ENCODE measurements at places on chromosomes 5 and 9.
A peak's percentile ranks its signal among the peaks of the same experiment; 100 is the strongest.

- no peak for DNase-seq
Measured at GRCh38 chr9:130329061-130329460, 63.5 kb downstream of the HMCN2 start.

- peak; percentile 1 for DNase-seq
Measured at GRCh38 chr9:1871626-1872419, 143.3 kb upstream of the SMARCA2 start.

DNA sequence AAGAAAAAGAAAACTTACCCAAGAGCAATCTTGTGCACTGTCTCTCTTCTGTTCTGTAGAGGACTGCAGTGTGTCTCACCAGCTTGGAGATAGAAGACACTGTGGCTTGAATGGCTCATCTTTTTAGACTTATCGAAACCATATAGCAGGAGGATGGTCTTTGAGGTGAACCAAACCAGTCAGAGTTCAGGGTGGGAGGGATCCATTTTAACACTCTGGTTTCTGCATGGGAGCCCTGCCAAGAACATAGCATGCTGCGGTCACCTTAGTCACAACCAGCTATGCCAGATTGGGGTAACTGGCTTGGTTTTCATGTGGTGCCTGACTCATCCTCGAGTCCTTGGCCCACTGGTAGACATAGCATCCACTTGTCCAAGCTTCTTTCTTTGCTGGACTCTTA, 135.1 kb downstream of the PAPPA start:
- DNase-seq = peak; percentile 91

DNA sequence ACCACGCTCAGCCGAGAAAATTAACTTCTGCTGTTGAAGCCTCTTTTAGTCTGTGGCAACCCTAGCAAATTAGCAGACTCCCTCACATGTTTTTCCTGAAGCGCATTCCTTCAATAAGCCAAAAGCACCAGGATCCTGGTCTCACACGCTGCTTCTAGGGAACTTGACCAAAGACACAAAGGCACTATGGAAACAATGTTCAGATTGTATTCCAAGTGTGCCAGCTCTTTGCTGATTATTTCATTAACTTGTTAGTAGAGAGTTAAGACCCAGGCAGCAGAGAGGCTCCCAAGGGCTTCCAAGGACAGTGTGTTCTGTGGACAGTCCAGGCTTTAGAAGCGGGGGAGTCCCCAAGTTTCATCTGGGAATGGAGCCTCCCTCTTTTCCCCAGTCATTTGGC, 94.4 kb upstream of the BASP1 start:
- DNase-seq = peak; percentile 61

DNA sequence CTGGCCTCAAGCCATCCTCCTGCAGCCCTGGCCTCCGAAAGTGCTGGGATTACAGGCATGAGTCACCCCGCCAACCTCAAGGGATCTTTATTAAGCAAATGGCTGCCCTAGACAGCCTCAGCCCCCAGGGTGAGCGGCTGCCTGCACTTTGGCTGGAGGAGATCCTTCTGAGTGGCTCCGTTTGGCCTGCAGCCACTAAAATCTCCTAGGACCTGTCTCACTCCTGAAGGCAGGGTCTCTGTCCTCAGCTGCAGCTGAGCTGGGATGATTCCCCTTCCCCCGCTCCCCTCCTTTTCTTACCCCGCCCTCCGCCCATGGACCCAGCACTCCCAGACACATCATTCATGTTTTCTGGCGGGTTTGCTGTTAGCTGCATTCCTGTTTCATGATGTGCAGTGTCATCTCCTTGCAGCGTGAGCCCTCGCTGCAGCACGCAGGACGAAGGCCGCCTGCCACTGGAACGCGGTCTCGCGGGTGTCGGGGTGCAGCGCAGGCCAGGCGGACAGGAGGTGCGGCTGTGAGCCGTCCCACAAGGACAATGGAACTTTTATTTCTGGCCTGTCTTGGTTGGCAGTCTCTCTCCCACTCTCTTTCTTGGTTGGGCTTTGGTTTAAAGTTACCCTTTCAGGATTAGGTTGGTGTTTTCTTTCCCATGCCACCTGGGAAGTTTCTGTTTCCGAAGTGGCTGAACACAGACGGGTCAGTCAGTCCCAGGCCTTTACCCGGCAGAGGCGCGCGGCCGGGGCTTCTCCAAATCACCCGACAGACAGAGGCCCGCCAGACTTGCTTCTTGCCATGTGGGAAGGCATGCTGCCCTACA, 137.1 kb downstream of the FOXD1 start:
- peak; percentile 74 for DNase-seq

- DNase-seq = no peak
Measured at GRCh38 chr5:59487772-59488729, 405.5 kb downstream of the PDE4D start.

GRCh38 chr5:176629853-176630680, at the start of the genes EIF4E1B and SNCB:
TSS of gene EIF4E1B (plus strand) at chr5:176630675. CDS start at chr5:176642788, 12,113 bp downstream.
TSS of gene SNCB (minus strand) at chr5:176630534. CDS start at chr5:176629654, 880 bp downstream.
- DNase-seq = no peak

GRCh38 chr5:152335461-152335860, 69.6 kb downstream of the NMUR2 start:
- DNase-seq = no peak

DNA sequence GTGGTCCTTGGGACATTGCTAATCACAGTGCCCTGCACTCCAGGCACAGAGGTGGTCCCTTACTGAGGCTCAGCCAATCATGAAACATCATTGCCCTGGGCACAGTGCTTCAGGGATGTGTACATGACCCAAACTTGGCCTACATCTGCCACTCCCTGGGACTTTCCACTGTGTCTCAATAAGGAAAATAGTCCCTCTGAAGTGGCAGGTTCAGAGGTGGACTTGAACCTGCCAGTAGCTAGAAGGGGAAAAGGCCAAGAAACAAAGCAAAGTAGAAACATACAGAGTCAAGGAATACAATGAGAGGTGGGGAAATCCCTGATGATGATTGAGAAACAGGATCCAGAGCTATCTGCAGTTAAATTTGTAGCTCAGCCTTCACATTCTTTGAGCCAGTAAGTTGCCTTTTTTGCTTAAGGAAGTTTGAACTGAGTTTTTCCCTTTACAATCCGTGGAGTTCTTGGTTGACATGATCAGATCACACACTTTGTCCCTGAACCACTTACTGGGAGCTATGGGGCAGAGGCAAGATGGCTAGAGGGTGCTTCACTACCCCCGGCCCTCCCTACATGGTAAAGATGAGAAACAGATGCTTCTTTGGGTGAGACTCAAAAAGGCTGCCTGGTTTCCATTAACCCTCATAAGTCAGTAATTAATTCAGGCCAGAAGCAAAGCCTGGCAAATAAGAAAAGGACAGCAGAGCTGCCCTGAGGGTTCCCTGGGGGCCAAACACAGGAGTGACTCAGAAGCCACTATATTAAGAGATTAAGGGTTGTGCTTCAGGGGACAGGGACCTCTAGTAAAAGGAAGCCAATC, 57.6 kb downstream of the SH3TC2 start:
- no peak for DNase-seq

- peak; percentile 46 for DNase-seq
Measured at GRCh38 chr5:135356522-135357318, 42.3 kb downstream of the MACROH2A1 start.

- no peak for DNase-seq
Measured at GRCh38 chr5:42718591-42718990, 38.0 kb upstream of the CCDC152 start.

DNA sequence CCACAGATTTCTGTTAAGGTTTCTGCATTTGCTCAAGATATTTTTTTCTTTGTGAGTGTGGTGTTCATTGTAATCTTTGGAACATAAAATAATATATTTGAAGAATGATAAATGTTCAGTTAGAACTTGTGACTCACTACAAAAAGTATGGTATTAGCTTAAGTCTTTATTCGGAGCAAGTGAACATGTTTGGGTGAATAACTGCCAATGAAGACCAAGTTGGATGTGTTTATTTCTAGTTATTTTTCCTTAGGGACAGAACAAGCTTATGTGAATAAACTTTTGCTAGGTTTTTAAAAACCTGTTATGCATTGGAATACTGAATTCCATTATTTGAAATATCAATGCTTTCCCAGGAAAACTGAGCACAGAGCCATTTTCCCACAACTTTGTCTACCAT, 418.6 kb downstream of the SLCO4C1 start:
- DNase-seq = no peak

GRCh38 chr9:35910613-35911359, 1.5 kb downstream of the SPAAR start:
- DNase-seq = no peak

- no peak for DNase-seq
Measured at GRCh38 chr5:53552561-53552960, 7.9 kb upstream of the NDUFS4 start.

- no peak for DNase-seq
Measured at GRCh38 chr5:143148771-143149170, 254.7 kb downstream of the NR3C1 start.

DNA sequence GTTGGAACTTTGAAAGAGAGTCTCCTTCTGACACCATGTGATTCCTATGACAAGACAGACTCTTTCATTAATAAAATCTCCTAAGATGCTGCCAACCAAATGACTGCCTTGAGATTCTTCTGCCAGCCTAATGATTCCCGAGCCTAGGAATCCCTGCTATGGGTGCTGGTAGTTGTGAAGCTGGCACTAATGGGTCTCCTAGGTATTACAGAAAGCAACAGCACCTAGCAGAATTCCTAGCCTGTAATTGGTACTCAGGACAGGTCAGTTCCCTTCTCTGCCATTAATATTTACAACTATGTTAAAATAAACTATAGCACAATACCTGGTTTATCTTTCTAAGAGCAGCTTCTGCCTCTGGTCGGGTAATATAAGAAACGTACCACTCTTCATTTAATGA, 19.3 kb downstream of the C5orf58 start:
- DNase-seq = no peak

DNA sequence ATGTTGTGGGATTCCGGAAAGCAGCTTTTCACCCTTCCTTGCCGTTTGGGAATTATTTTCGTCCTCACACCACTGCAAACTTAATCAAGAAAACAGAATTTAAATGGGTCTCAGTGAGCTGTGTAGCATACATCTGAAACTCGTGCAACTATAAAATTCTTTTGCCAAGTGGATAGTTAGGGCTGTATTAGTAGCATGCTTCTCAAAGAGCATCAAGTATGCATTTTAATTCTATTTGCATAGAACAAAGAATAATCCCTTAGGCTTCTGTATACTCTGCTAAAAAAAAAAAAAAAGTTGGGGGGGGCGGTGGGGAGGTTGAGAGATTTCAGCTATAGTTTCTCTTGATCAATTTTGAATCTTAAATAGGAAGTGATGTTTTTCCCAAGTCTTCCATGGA, 11.8 kb upstream of the APBA1 start:
- no peak for DNase-seq

DNA sequence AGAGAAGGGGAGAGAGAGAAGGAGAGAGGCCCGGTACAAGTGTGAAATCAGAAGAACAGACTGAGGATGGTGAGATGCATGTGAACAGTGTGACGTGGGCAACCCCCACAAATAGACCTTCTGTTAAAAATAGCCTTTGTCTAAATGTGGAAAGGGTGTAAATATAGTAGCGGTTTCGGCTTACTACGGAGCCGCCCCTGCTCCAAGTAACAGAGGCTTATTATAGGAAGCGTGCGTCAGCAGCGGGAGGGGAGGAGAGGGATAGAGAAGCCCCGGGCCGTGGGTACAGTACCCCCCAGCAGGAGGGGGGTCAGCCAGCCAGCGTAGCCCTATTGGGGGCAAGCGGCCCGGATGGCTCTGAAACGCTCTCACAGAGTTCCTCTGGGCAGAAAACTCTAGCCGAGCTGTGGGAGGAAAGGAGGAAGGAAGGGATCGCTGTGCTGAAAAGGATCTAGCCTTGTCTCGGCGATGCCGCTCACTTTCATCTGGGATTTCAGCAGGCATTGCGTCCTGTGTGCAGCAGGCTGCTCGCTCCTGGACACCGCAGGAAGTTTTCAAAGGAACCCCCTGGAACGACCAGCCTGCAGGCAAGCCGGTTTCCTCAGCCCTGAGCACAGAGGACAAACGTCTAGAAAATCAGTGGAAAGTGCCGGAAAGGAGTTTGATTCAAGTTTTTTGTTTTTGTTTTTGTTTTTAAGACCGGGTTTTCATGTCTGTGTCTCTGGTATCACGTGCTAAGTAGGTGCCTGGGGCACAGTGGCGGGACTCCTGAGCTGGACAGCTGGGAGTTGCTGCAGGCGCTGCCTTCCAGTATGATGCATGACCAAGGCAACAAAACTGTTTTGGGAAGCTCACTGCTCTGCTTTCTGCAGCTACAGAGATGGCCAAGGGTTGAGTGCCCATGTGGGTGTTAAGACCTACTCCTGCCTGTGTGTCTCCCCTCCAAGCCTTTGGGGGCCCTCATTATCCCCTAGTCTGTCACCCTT, 146.6 kb downstream of the SEC61B start:
- no peak for DNase-seq

DNA sequence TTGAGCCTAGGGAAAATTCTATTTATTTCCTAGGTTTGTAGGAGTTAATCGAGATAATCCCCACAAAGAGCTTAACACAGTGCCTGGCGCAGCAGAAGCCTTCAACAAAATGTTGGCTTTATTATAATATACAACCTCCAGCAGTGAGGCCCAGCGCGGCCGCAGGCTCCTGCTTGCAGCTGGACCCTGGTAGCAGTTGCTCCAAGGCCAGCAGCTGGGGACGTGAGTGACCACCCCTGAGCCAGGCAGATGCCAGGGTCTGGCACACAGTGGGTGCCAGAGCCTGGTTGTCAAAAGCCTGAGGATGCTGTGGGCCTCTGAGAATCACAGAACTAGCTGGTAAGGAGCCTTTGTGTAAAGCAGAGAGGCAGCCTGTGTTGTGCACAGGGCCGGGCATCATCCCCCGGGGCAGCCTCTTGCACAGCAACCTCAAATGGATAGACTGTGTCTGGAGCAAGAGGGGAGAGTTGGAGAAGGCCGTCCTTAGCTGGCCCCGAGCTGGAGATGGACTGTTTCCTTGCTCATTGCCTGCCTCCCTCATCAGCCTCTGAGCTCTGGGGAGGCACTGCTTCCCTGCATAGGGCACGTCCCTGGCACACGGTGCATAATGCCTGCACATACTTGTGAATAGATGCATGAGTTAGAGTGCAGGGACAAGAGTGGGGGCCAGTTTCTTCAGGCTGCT, 17.3 kb downstream of the CSF1R start:
- DNase-seq = no peak

- DNase-seq = peak; percentile 87
Measured at GRCh38 chr5:167777746-167778145, 513.7 kb upstream of the WWC1 start.
